ENCODE measurements at places on chromosomes 5 and 9. TPM values are rescaled to one million over a fixed set of nuclear protein-coding genes. Genes with fewer than 3 reads are reported as not detected.

CATSPER3 gene
- total RNA-seq = 0.21 TPM

ECM2 gene
- total RNA-seq = 1.7 TPM

BTNL8 gene
- not detected for total RNA-seq

FOXD4L5 gene
- total RNA-seq = under 0.01 TPM

TRIM32 gene
- total RNA-seq = 27.3 TPM

GAPVD1 gene
- total RNA-seq = 82.9 TPM

NR2F1 gene
- not detected for total RNA-seq

PCDHAC2 gene
- 25.5 TPM for total RNA-seq
